Thyroid gland (tissue), 4 donors: ENCODE measurements at places on chromosomes 4 and X. TPM values are rescaled to one million over a fixed set of nuclear protein-coding genes. Genes with fewer than 3 reads are reported as not detected.

MAMLD1 gene
- 2.1 TPM for total RNA-seq

LRIT3 gene
- 0.33 TPM for total RNA-seq

GATB gene
- 32.5 TPM for total RNA-seq

CXCL11 gene
- not detected for total RNA-seq

SAGE1 gene
- not detected for total RNA-seq

XG gene
- total RNA-seq, result 3.8 TPM

ADH5 gene
- total RNA-seq, result 101 TPM

RGN gene
- total RNA-seq, result 23.4 TPM
